ENCODE measurements at places on chromosomes 6 and 20. TPM values are rescaled to one million over a fixed set of nuclear protein-coding genes. Genes with fewer than 3 reads are reported as not detected.

Gene TREML2
- 0.84 TPM for total RNA-seq

Gene PKHD1
- not detected for total RNA-seq

Gene EFCAB8
- total RNA-seq: 2.0 TPM

Gene ENPP1
- 0.29 TPM for total RNA-seq

Gene ECHDC1
- total RNA-seq: 48.2 TPM

Gene SOBP
- not detected for total RNA-seq

Gene FAM162B
- total RNA-seq: not detected

DNA sequence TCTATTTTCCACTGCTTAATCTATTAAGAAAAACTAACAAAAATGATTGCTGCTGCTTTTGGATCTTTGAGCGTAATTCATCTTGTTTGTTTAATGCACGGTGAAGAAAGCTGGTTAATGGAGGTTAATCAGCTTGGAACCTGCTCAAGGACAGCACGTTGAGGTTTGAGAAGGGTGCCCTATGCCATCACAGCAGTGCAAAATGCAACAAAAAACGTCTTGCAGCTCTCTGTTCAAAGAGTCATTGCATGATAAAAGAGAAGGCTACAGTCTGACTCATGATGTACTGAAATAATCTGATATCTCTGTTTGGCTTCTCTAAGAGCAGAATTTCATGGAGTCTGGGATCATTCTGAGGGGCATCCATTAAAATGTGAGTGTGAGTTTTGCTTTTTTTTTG lies 80.6 kb upstream of the PREP start:
- no peak for DNase-seq

DNA sequence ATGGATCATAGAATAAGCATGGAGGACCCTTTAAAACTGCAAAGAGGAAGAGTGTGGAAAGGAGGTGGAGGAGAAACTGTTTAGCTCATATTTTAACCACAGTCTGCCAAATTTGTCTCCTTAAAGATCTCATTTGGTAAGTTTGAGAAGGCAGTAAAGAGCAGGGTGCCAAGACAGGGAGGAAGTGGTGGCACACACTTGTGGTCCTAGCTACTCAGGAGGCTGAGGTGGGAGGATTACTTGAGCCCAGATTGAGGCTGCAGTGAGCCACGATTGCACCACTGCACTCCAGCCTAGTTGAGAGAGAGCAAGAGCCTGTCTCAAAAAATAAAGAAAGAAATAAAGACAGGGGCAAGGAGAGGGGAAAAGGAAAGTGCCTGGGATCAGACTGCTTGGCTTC lies 16.8 kb upstream of the DCBLD1 start:
- DNase-seq: no peak

DNA sequence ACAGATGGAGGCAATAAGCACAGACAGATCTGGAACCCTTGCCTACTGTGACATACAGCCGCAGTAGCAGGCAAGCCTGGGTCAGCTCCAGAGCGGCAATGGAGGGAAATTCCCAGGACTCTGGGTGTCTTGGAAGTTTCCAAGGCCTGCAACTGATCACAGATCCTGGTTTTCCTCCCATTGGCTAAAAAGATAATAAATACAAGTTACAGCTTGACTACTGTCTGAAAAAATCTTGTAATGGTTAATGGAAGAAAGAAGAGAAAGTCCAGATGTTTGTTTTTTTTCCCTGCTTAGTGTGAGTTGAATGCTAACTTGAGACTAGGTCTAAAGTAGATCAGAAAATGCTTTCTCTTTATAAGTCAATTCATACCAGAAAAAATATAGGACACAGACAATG lies 307.6 kb downstream of the ALDH8A1 start:
- DNase-seq: no peak

DNA sequence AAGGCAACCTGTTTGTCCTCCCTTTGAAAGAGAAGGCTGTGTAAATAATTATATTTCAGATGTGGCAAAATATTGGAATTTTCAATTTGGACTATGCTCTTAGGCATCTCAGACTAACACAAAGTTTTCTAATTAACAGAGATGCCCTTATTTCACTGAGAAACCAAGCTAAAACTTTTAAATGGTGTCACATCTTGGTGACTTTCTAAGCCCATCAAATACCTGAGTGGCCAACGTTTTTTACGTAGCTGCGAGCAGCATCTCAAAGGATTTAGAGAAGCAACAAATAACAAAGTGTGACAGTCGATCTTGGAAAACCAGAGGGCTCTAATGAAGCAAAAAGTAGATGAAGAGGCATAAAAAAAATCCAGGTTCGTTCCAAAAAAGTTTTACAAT lies 3.4 kb upstream of the HEY2 start:
- DNase-seq: no peak

GRCh38 chr20:50467718-50468356 lies 42.3 kb upstream of the PTPN1 start:
- peak; percentile 22 for DNase-seq

GRCh38 chr6:33812669-33813068 lies 8.9 kb upstream of the MLN start:
- DNase-seq: peak; percentile 22

- DNase-seq: no peak
These were observed 16.2 kb upstream of the RSPO3 start for GRCh38 chr6:127102299-127102698.

GRCh38 chr6:141764388-141764787 lies 368.3 kb upstream of the GJE1 start:
- no peak for DNase-seq

GRCh38 chr6:11738234-11738633 lies 40.4 kb downstream of the ADTRP start:
- no peak for DNase-seq

DNA sequence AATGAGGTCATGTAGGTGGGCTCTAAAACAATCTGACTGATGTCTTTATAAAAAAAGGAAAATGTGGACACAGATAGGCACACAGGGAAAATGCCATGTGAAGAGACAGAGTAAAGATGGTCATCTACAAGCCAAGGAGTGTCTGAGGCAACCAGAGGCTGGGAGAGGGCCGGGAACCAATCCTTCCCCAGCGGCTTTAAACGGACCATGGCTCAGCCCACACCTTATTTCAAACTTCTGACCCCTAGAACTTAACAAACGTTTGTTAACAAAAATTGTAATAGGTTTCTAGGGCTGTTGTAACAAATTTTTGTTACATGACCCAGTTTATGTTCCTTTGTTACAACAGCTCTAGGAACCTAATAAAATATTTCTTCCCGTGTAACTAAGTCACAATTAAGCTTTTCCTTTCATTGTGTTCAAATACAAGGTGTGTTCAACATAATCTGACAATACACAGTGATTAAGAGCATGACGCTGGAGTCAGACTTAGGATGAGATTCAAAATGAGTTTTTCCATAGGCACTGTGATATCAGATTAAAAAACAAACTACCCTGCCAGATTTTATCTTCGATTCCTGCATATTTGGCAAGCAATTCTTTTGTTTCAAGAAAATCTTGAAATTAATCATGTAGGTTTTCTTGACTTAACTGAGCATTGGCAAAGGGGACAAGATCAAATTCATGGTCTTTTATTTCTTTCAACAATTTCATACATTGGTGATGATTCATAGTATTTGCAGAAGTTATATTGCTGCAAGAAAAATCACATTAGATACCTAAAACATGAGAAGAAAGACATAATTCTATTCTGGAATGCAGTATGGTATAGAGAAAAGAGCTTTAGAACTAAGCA lies 169.5 kb upstream of the RIPOR2 start:
- no peak for DNase-seq

- DNase-seq: no peak
These were observed 108.5 kb downstream of the SYCP2 start for GRCh38 chr20:59824711-59825562.

DNA sequence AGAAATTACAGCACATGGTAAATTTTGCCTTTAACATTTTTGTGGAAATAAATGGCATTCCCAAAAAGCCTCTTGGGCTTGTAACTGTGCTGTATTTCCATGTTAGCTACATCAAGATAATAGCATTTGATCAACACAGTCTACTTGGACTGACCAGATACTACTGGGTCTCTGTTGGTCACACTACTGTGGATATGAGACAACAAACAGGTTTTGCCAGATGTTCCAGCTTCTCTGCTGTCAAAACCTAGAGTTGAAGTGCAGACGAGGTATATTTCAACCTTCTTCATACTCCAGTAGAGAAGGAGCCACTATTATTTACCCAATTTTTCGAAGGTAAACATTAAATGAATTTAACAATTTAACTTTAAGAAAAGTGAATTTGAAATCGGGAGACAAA lies 284.7 kb upstream of the CITED2 start:
- DNase-seq: no peak

DNA sequence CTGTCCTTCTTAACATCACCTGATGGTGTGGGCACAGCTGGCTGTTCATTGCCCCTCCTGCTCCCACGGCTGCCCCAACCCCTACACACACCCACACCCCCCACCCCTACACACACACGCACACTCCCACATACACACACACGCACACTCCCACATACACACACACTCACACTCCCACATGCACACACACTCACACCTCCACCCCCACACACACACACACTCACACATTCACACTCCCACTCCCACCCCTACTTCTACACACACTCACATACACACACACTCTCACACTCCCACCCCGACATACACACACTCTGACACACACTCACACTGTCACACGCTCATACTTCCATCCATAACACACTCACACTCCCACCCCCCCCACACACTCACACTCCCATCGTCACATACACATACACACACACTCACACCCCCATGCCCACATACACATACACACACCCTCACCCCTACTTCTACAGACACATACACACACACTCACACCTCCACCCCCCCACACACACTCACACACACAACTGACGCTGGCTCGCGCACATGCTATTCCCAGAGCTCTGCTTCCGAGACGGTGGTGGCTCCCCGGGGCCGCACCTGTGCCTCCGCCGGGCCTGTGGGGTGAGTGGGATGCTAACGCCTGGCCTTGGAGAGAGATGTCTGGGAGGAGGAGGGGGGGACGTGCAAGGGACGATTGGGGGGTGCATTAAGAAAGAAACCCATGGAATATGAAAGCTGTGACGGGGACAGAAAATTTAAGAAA lies 174.8 kb upstream of the QKI start:
- no peak for DNase-seq

DNA sequence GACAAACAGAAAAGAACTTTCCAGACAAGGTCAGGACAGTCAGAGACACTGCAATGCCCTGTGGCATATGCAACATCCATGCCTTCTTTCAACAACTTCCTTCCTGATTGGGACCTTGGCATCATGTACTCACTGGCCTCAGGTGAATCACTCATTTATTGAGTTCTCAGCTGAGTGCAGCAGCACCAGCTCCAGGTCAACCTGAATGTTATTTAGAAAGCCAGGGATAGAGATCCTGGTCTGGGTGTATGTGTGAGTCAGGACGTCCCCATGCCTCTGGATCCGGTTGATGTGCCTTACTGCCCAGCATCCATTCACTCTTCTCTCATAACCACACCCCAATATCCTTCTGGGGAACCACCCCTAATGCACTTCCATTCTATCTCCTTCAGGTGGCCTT lies 54.4 kb downstream of the SNRNP48 start:
- DNase-seq: no peak

- no peak for DNase-seq
These were observed 3.5 kb downstream of the LHFPL5 start for GRCh38 chr6:35808688-35809087.

DNA sequence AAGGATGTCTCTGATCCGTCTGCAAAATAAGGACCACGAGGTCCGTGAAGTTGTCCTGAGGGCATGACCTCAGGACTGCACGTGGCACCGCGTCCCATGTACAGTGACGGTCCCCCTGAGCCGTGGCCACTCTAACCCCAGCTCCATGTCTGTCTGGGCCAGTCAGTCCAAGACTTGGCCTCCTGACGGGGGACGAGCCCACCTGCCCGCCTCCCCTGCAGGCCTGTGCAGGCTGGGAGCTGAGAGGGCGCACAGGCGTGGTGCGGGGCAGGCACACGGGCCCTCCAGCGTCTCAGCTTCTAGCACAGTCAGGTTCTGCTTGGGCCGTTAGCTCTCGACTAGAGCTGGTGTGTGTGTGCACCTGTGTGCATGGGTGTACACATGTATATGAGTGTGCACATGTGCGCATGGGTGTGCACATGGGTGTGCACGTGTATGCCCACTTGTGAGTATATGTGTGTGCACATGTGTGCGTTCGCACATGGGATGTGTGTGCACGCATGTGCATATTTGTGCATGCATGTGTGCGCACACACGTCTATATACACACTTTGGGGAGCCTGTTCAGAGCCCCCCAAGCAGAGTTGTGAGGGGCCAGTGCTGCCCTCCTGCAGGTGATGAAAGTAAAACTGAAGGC lies 307.0 kb downstream of the TAF4 start:
- DNase-seq: no peak

- DNase-seq: no peak
These were observed 156.1 kb downstream of the F13A1 start for GRCh38 chr6:6164367-6164766.

GRCh38 chr6:159125014-159125609 lies 44.1 kb upstream of the FNDC1 start:
- DNase-seq: no peak

GRCh38 chr6:125793863-125794262 lies 3.1 kb downstream of the NCOA7 start:
- DNase-seq: no peak

DNA sequence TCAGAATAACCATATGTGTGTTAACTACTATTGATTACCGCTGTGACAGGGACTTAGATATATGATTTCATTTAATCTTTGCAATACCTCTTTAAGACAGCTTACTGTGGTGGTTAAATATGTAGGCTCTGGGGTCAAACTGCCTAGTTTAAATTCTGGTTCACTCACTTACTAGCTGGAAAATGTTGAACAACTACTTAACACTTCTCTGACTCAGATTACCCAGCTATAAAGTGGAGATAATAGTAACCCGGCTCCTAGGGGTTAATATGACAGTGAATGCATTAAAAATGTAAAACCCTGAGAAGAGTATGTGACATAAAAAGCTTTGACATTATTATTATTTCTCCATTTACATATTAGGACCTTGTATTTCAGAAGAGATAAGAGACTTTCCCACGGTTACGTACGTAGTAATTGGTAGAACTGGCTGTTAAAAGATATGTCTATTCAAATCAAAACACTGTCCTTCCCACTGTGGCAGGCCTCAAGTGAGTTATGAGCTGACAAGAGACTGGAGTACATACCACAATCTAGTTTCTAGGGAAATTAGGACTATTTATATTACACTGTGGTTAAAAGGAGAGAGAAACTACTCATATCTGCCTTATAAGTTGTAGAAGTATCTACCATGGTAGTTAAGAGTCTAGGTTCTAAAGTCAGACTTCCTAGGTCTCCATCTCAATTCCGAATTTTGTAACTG lies 4.4 kb upstream of the PLCB1 start:
- DNase-seq: no peak

Measured in naive thymus-derived CD4-positive, alpha-beta T cell (primary cell).